ENCODE measurements at places on chromosomes 1 and 21.

- no peak for DNase-seq
These were observed 50.9 kb downstream of the MEGF6 start for GRCh38 chr1:3560251-3560871.

DNA sequence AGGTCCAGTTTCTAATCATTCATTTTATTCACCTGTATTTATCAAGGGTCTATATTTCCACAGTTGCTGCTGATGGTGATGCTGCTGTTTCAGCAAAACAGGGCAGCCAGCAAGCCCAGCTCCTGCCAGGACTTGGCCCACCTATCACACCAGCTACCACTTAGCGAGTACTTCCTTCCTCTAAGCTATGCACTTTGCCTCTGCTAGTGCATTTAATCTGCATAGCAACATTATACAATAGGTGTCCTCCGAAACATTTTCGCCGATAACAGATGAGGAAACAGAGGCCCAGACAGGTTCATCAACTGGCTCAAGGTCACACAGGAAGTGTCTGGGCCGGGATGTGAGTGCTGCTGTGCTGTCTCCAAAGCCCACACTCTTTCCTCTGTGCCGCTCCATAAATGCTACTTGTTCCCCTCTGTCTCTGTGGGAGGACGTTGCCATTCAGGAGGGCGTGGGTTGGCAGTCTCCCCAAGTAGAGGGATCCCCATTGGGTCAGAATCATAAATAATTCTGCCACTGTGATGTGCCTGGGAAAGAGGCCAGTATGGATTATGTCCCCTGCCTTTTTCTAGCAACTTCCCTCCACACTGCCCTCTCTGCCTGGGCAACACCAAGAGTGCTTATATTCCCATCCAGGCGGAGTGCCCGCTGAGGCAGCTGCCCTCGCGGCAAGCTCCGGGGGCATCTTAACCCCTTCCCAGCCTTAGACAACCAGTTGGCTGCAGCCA, 9.4 kb upstream of the PLEKHA6 start:
- no peak for DNase-seq

GRCh38 chr21:45922648-45923047, 58.9 kb upstream of the COL6A1 start:
- DNase-seq: no peak

DNA sequence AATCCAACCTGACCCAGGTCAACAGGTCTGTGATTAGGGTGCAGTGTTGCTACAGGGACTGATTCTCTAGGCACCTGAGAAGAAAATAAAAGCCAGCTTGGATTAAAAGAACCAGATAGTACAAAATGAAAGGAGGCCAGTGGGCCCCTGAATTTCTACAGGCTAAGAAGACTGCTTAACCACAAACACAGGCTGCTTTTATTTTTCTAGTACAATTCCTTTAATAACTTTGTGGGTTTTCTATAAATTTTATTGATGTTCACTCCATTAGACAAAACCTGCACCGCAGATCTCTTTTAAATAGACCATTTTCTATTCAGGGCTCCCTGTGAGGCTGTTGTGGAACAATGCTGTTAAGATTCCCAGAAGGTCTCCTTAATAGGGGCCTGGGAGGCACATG, 9.7 kb upstream of the PRMT2 start:
- DNase-seq: no peak

- no peak for DNase-seq
These were observed 437.1 kb downstream of the PTBP2 start for GRCh38 chr1:97158691-97159096.

GRCh38 chr21:23543333-23543732, 2063.9 kb downstream of the MRPL39 start:
- no peak for DNase-seq

DNA sequence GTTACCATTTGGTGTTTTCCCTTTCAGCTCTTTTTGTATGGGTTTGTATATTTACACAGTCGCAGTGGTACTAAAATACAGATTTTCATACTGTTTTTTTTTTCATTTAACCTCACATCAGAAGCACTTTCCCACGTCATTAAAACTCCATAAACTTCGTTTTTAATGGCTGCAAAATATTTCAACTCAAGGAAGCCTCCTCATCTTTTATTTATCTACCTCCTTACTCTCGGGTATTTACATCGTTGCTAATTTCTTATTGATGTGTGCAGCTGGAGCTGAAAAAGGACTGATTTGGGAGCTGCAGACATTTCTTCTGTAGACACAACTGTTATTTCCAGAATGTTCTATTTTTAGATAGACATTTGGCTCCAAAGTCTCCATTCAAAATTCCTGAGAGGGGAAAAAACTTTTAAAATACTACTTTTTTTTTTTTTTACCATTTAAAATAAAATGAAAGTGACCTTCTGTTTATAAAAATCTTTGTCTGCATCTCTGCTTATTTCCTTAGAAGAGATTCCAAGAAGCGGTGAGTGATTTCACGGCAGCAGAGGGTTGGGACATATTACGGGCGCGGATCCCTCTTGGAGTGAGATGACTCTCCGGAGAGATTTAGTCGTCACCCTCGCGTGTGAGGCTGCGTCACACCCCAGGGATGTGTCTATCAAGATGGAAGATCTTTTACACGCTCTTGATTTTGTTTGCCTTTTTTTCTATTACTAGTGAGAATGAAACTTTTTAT, 10.1 kb downstream of the RUNX3 start:
- DNase-seq: no peak

GRCh38 chr1:159030311-159030710, 20.6 kb downstream of the IFI16 start:
- DNase-seq: no peak

DNA sequence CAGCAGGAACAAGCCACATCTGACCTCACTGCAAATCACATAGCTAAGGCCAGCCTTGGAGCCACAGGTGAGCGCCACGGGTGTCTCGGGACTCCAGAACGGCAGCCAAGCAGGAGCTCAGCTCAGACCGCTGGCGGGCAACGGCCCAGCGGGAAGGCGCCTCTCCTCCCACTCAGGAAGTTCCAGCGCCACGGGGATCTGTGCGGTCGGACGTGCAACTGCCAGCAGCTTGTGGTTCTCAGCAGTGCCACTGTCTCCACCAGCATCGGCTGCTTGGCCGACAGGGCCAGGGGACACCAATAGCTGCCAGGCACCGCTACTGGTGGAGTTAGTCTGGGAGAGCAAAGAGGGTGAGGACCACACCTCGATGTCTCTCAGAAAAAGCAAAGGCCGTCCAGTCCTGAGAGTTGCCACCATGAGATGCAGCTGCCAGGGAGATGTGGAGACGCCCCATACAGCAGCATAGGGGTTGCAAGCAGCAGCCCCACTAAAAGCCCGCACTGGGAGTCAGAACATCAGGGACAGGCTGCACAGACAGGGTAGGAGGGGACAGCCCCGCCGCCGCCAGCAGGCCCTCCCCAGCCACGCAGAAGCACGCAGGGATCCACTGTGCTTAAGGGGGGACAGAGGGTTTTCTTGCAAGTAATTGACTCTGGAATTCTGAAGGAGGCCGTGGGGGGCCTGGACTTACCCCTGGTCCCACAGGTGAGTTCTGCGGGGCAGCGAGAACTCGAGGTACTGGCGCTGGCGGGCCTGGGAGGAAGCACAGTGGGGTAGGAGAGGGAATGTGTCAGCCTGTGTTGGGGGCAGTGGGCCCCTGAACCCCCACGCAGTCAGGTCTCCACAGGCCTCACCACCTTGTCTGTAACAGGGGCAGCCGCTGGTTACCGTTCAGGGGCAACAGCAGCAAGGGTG, 83.5 kb downstream of the NPHP4 start:
- no peak for DNase-seq

DNA sequence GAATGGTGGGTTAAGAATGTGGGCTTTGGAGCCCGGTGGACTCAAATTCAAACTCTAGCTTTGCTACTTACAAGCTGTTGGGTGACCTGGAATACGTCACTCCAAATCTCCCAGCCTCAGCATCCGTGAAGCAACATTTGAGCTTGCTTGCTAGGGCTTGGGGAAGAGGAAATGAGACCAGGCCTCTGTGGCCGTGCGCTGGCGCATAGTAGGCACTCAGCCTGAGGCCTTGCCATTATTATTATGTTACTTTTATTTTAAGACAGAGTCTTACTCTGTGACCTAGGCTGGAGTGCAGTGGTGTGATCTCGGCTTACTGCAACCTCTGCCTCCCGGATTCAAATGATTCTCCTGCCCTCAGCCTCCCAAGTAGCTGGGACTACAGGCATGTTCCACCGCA, 12.3 kb upstream of the MFAP2 start:
- DNase-seq: no peak

DNA sequence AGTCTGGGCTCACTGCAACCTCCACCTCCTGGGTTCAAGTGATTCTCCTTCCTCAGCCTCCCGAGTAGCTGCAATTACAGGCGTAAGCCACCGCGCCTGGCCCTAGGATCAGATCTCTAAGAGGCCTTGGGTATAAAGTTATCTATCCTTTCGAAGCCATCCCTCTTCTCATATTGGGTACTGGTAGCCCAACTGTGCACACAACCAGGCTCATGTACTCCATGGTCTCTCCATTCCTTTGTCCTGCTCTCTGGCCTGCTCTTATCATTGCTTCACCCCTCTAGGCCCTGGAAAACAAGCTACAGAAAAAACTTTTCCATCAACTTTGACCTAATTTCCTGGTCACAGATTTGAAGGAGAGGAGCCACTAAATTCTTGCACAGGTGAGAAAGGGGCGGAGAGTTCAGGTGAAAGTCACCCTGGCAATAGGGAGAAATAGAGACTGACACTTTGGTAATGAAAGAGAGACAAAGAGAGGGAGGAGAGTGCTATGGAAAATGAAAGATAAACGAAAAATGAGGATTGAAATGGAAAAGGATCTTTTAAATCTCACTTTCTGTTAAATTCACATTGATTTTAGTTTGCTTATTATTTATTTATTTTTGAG, 6.0 kb downstream of the TXNIP start:
- DNase-seq: no peak

GRCh38 chr1:59697150-59697800, 117.5 kb upstream of the HOOK1 start:
- DNase-seq: peak; percentile 52

DNA sequence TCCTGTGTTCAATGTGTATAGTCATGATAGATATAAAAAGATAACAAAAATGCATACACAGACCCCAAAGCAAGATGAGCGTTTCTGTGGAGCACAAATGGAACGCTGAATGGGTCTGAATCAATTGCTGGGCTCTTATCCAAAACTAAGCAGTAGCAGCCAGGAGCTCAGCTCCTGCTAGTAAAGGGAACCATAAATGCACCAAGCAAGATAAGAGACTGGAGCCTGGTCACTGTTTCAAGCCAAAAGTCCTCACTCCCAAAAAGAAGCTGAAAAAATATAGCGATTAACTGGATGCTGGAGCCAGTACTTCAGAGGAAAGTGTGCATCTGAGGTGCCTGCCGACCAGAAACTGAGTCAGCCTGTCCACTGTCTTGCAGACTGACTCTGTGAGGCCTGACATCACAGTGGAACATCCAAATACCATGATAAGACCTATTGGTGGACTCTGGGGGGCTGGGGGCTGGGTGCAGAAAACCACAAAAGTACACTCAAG, 68.9 kb downstream of the LRRC8C start:
- peak; percentile 13 for DNase-seq

GRCh38 chr21:17813353-17813752, 5.8 kb downstream of the C21orf91 start:
- DNase-seq: no peak

GRCh38 chr1:222948079-222948478, 133.2 kb downstream of the DISP1 start:
- no peak for DNase-seq

- no peak for DNase-seq
These were observed 43.4 kb downstream of the ITSN1 start for GRCh38 chr21:33685613-33686197.

- no peak for DNase-seq
These were observed 131.6 kb downstream of the TGFBR3 start for GRCh38 chr1:91754348-91754747.

- DNase-seq: no peak
These were observed 61.6 kb downstream of the DHRS3 start for GRCh38 chr1:12556368-12556930.

- no peak for DNase-seq
These were observed 20.5 kb downstream of the SZRD1 start for GRCh38 chr1:16387201-16388188.

DNA sequence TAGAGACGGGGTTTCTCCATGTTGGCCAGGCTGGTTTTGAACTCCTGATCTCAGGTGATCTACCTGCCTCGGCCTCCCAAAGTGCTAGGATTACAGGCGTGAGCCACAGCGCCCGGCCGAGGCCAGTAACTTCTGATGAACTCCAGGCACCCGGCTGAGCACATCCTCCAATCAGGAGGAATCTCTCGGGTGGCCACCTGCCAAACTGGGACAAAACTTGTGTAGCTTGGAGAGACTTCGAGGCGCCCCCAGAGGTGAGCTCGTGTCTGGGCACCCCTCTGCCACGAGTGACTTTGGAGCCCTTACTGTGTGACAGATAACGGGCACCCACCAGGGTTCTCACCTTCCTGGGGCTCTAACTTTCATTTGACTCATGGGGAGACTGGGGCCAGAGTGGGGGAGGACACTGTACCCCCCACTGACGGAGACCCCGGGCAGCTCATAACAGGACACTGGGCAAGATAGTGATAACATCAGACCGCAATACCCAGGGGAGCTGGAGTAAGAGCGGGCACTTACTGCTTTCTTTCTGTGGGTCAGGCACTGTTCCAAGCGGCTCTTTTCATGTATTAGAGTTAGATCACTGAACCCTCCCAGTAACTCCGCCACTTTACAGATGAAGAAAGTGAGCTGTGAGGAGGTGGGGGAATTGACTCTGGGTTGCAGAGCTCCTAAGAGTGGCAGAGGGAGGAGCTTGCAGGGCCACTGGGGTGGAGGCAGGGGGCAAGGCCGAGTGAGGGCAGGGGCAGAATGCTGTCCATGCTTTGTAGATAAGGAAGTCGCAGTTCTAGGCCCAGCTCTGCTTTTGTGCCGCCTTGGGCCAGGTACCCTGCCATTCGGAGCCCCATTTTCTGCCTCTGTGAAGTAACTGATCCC, 1.9 kb upstream of the PADI2 start:
- no peak for DNase-seq

- DNase-seq: no peak
These were observed 53.8 kb upstream of the BCL10 start for GRCh38 chr1:85330214-85330631.

- no peak for DNase-seq
These were observed 8.8 kb upstream of the COL16A1 start for GRCh38 chr1:31712630-31713029.

- no peak for DNase-seq
These were observed 6.8 kb downstream of the MTARC2 start for GRCh38 chr1:220754918-220755295.

GRCh38 chr1:119935373-119935772, 39.1 kb upstream of the ADAM30 start:
- no peak for DNase-seq

GRCh38 chr21:45054927-45055612, 19.3 kb upstream of the ADARB1 start:
- DNase-seq: no peak
